OCI-M1 (cell line): ENCODE measurements at places on chromosomes 5 and 9.

- DNase-seq, result no peak
Measured at GRCh38 chr5:92704590-92704989, 876.4 kb downstream of the NR2F1-AS1 start.

DNA sequence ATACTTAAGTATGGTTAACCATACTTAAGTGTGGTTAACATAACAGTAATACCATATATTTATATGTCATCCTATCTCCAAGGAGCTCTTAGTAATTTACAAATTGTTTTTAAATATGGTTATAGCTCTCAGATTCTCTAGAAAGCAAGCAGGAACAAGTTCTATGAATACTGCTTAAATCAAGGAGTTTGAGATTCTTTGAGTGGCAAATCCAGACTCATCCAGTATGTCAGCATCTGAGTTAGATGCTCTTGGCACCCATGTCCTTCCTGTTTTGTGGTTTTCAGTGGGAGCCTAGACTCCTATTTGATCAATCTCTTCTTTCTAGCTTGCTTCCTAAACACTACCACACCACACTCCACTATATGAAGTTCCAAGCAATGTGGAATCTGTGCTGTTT lies 114.7 kb upstream of the GDNF start:
- no peak for DNase-seq

DNA sequence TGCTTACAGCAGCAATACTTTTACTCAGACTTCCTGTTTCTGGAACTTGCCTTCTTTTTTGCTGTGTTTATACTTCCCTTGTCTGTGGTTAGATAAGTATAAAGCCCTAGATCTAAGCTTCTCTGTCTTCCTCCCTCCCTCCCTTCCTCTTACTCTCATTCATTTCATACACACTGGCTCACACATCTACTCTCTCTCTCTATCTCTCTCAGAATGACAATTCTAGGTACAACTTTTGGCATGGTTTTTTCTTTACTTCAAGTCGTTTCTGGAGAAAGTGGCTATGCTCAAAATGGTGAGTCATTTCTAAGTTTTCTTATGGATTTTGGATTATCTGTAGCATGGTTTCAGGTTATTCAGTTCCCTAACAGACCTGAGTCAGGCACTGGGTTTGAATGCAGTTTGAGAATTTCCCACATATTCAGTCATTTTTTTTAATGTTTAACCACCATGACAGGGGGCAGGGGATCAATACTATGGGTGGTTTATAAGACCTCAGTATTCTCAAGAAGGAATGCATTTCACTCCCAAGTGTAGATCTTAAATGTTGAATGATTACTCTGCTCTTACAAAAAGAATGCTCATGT lies at the start of gene IL7R:
Gene IL7R (plus strand): TSS at position 127 of the 587 bp plus-strand sequence. CDS start 87 bp downstream, at position 214.
- DNase-seq, result peak; percentile 87

GRCh38 chr5:149611326-149611725 lies 30.0 kb downstream of the ARHGEF37 start:
- DNase-seq, result peak; percentile 7

GRCh38 chr9:92781899-92782298 lies 17.3 kb upstream of the BICD2 start:
- no peak for DNase-seq
